ENCODE measurements at places on chromosomes 16 and 17. TPM values are rescaled to one million over a fixed set of nuclear protein-coding genes. Genes with fewer than 3 reads are reported as not detected.

DNA sequence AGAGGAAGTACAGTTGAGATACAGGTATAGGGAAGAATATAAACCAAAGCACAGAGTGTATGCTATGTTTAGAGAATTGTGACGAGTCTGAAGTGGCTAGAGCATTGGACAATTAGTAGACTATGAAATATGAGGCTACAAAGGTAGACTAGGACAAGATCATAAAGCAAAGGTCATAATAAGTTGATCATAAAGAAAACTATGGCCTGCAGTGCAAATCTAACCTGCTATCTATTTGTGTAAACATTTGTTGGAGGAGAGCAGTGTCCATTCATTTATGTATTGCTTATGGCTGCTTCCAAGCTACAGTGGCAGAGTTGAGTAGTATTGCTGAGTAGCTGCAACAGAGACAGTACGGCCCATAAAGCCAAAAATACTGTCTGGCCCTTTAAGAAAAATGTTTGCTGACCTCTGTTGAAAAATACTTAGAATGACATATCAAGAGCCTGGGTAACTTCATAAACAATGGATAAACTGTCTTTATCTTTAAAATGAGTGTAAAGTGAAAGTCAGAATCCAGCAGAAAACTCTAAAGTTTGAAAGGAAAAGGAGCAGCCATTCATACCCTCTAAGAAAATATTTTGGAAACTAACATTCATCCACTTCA, 14.5 kb upstream of the OR1E2 start:
- no peak for DNase-seq

Gene KRT24
- not detected for total RNA-seq

GRCh38 chr16:82241469-82242052, 71.5 kb upstream of the MPHOSPH6 start:
- no peak for DNase-seq

GRCh38 chr16:2813771-2814221, 3.2 kb upstream of the PRSS21 start:
- DNase-seq = no peak

DNA sequence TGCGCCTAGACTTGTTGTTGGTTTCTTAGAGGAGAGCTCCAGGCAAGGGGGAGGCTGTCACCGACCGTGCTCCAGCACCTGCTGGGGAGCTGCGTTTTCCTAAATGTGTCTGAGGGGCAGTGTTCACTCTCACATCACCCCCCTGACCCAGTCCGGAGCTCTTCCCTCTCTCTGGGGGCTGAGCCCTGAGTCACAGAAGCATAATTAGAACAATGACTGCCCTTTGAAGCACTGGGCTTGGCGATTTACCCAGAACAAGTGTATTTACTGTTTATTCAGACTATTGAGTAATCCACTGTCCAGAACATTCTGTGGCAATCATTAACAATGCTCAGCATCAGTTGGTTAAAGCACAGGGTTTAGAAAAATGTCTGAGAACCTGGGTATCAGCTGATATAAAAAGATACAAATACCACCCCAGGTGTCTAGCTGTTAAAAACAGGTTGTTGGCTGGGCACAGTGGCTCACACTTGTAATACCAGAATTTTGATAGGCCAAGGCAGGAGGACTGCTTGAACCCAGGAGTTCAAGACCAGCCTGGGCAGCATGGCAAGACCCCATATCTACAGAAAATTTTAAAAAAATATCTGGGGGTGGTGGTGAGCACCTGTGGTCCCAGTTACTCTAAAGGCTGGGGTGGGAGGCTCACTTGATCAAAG, 8.1 kb downstream of the CES4A start:
- no peak for DNase-seq

GRCh38 chr16:63945806-63946205, 1176.1 kb downstream of the CDH11 start:
- no peak for DNase-seq

- DNase-seq = no peak
These were observed 458.1 kb downstream of the SOX9 start for GRCh38 chr17:72578817-72579470.

DNA sequence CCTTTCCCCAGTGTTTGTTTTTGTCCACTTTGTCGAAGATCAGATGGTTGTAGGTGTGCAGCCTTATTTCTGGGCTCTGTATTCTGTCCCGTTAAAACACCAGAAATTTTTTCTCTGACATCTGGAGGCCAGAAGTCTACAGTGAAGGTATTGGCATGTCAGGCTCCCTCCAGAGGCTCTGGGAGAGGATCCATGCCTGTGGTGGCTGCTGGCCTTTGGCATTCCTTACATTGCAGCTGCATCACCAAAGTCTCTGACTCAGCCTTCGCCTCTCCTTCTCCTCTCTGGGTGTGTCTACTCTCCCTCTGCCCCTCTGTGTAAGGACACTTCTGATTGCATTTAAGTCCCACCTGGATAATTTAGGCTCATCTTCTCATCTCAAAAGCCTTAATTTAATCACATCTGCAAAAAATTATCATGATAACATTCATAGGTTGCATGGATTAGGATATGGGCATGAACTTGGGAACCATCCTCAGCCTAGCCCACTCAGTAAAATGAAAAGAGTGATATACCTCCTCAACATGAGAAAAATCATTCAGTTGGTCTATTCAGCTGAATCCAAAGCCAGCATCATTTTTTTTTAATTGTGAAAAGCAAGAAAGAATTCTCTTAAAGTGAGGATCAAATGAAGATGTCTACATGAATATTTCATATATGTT, 78.0 kb downstream of the MAP2K6 start:
- DNase-seq = peak; percentile 38

DNA sequence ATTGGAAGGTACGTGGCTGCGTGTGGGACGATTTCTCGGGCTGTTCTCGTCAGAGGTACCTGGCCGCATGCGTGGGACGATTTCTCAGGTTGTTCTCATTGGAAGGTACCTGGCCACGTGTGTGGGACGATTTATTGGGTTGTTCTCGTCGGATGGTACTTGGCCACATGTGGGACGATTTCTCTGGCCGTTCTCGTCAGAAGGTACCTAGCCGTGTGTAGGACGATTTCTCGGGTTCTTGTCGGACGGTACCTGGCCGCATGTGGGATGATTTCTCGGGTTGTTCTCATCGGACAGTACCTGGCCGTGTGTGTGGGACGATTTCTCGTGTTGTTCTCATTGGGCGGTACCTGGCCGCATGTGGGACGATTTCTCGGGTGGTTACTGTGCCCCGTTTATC, 50.1 kb upstream of the GNG13 start:
- no peak for DNase-seq

GRCh38 chr17:74250324-74250995, 23.6 kb upstream of the DNAI2 start:
- no peak for DNase-seq

Gene HOXB1
- not detected for total RNA-seq

Gene OTOA
- total RNA-seq = not detected

GRCh38 chr17:83014940-83015910, 64.2 kb upstream of the METRNL start:
- no peak for DNase-seq

Gene FBXL19
- total RNA-seq = 72.7 TPM

DNA sequence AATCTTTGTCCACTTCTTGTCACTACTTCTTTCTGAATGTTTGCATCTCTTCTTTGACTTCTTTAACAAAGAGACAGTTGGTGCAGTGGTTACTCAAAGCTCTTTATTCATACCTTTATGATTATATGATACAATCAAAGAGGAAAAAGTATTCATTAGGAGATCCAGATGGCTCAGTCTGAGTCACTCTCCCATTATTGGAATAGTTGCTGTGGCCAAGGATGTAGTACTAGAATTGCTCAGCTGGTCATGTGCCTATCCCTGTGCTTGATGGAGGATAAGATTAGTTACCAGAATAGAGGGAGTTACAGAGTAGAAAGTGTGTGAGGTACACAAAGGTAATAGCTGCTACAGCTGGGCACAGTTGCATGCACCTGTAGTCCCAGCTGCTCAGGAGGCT, 18.3 kb downstream of the BCAS3 start:
- no peak for DNase-seq

DNA sequence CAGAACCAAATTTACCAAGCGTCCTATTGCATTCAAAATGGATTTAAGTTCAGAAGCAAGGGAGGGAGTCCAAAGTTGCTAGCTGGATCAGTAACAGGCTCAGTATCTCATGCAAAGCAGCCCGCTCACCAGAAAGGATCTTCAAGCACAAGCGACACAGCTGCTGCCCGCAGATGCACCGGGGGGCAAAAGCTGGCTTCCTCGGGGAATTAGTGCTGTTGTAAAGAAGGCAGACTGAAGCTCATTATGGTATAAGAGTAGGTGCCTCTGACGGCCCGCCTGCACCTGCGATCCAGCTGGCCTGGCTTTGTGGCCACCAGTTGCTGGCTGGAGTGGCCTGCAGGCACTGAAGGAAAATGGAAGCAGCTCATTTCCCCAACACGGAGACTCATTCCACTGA, 128.4 kb upstream of the RCVRN start:
- DNase-seq = no peak

- DNase-seq = no peak
These were observed 2.8 kb downstream of the RBFOX3 start for GRCh38 chr17:79607940-79608623.

- no peak for DNase-seq
These were observed 32.6 kb downstream of the TMEM100 start for GRCh38 chr17:55690105-55690508.

DNA sequence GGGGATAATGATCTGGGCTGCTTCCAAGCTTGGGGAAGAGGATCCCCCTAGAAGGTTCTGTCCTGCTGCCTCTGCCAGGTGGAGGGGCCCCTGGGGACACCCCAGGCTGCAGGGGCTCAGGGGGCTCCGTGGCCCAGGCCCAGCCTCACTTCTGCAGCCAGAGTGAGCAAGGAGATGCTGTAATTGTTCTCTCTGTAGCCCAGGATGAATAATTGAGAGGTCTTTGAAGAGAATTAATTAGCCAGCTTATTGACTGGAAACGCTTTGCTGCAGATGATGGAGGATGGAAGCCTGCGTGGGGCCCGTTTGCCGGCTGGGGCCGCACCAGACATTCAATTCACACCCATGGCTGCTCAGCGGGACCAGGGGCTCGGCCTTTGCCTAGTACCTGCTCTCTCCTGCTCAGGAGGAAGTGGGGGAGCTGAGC, 38.5 kb downstream of the TMEM235 start:
- DNase-seq = no peak

Gene VTN
- total RNA-seq = not detected

DNA sequence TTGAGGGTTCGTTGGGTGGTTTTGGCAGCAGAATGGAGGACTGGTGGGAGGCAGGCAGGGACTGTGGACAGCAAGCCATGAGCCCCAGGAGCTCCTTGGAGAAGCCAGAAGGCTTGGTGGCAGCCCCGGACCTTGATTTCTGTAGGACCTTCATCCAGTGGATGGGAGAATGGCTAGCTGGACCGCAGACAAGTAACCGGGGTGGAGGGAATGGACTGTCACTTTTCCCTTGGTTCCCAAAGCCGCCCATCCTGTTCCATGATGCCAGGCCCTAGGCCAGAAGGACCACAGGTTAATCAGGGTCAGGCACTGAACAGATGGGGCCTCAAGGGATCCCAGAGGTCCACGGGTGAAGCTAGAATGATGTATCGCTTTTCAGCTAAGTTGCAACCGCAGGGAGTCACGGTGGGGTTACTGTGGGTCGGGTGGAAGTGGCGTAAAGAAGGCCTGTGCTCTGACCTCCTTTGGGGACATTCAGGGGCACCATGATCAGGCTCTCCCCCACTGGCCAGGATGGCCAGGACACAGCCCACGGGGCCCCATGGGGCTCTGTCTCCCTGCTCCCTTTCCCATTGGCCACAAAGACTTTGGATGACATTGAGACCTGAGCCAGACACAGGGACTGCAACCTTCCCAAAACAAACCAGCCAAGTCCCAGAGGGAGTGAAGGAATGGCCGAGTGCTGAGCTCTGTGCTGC, 66.9 kb upstream of the MRTFB start:
- no peak for DNase-seq

GRCh38 chr16:54657058-54657708, 273.5 kb upstream of the IRX5 start:
- peak; percentile 83 for DNase-seq

All from PC-9 (cell line).